NCI-H1105 (cell line): ENCODE measurements at places on chromosomes 11 and 22.

DNA sequence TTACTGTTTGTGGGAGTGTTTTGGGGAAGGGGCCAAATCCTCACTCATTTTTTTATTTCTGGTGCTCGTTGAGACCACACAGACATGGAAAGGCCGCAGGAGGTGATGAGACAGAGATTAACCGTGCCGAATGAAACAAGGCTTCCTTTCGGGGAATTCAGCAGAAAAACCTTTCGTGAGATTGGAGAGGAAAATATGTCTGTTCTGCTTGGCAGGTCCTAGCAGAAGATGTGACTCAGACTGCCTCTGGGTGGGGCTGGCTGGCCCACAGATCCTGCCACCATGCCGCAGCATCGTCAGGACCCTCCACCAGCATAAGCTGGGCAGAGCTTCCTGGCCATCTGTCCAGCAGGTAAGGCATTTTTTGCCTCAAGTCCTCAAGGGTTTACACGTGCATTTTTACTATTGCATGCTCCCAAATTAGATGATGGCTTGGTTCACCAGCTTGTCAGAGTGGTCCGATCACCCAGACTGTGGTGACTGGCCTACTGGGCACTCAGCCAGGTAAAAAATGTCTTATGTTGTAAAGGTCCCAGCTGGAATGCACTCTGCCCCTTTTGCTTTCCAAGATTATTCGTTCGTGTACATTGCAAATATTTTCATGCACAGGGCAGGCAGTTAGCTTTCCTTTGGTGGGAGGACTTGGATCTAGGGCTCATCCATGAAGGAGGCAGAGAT is 1.5 kb downstream of the DDB2 start:
- DNase-seq, result peak; percentile 9

DNA sequence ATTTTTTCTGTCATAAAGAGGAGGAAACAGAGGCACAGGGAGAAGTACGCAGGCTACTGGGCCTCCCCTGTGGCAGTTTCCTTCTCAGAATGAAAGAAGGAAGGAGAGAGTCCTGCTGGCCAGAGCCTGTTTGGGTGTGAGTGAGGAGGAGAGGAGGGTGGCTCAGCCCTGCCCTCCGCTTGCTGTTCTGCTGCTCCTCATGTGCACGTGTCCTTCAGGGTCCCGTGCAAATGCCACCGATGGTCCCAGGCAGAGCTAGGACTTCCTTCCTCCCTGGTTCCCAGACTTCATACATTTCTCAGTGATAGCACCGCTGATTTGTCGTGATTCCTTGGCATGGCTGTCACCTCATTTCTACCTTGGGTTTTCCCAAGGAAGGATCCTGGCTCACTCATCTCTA is 88.7 kb downstream of the PKNOX2 start:
- DNase-seq, result no peak

DNA sequence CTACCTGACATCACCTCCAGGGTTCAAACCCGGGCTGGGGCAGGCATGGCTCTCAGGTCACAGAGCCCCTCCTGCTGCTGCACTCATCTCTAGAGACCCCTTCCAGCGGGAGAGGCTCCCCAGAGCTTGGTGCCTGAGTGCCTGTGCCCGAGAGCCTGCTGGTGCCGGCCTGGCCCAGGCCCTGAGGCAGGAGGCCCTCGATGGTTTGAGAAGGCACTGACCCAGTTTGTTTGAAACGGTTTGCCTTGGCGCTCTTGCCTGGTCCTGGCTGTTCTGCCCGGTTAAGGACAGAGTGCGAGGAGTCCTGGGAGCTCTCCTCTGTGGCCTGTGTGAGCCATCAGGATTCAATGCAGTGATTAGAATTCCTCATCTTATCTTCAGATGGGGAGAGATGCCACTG is 88.9 kb downstream of the TBC1D22A start:
- no peak for DNase-seq

DNA sequence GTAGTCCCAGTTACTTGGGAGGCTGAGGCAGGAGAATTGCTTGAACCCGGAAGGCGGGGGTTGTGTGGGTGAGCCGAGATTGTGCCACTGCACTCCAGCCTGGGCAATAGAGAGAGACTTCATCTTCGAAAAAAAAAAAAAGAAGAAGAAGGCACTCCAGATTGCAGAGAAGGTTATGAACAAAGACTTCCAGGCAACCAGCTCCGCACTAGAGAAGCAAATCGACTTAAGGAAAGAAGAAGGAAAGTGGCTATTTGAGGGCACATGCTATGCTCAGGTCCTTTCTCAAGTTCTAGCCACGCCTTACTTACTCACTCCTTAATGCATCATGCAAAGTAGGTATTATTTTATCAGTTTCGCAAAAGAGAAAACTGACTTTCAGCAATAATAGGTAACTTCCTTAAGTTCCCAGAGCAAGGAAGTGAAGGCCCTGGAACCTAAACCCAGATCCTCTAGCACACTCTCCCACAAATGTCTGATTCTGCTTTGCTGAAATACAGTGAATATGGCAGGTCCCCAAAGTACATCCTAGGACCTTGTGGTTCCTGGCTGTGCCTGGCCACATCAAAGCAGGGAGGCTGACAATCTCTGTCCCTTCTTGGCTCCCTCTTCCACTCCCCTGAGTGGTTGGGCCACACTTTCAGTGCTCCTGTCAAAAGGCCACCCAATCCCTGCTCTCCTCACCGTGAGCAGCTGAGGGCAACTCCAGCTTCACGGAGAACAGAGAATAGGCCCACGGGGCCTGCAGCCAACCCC is 14.2 kb downstream of the CD3E start:
- DNase-seq, result no peak

DNA sequence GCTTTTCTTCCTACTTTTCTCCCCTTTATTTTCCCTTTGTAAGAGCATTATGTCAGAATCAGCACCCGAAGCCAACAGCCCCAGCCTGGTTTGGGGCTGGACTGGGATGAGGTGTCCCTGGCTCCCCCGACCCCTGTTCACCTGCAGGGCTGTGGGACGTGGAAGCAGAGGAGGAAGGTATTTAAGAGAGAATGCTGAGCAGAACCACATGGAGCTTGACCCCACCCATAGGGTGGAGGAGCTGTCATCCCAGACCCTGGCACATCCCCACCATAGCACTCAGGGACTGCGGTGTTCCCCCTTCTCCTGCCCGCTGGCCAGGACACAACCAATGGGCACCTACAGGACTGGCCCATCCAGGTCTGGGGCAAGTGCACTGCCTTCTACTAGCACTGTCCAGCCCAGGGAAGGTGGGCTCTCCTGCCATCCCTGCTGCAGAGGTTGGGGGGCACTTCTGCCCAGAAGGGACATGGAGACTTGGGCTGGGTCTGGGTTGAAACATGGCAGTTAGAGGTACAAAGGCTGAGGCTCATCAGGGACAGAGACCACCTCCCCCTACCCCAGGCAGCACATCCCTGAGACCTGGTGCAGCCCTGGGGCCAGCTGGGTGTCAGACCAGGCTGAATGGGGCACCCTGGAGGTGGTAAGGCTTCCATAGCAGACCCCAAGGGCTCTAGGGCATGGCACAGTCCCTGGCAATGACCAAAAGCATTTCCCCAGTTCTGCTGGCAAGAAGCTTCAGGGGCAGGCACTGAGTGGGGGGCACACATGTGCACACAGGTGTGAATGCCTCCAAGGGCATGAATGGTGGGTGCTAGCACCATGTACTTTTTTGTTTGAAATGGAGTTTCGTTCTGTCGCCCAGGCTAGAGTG is 19.7 kb downstream of the TANGO2 start:
- DNase-seq, result no peak

DNA sequence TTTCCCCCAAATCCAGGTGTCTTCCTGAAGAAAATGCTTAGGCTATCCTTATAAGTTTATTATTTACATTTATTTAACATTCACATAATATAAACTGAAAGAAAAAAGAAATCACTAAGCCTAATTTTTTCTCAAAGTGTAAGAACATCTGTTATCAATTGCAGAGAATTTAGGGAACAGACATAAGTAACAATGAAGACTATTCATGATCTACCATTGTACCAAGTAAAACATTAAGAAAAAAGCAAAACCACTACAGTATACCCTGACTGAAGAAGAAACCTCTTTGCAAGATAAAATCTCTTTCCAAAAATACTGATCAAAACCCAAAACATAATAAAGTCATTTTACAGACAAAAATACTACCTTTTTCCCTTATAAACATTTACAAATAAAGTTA is 60.5 kb downstream of the NUP98 start:
- no peak for DNase-seq

DNA sequence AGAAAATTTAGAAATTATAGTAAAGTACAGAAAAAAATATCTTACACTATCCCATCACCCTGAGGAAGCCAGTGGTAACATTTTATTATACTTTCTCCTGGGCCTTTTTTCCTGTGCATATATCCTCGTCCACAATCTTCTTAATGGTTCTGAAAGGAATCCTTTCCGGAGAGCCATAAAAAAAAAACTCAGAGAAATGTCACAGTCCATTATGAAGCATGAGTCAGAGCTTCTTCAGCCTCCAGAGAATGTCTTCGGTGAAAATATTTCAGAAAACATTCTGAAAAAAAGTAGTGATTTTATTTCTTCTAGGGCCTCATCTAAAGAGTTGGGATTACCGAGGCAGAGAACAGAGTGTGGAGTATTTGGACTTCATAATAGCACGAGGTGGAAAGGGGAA is 163.4 kb downstream of the INSC start:
- no peak for DNase-seq

GRCh38 chr11:2305140-2305778 is 3.4 kb downstream of the TSPAN32 start:
- DNase-seq, result peak; percentile 71

- no peak for DNase-seq
Measured at GRCh38 chr11:125412509-125412908, 83.6 kb downstream of the FEZ1 start.
